ENCODE measurements at places on chromosomes 4 and X.

GRCh38 chr4:183443655-183444213 is 702 bp upstream of the CDKN2AIP start:
- DNase-seq, result no peak

DNA sequence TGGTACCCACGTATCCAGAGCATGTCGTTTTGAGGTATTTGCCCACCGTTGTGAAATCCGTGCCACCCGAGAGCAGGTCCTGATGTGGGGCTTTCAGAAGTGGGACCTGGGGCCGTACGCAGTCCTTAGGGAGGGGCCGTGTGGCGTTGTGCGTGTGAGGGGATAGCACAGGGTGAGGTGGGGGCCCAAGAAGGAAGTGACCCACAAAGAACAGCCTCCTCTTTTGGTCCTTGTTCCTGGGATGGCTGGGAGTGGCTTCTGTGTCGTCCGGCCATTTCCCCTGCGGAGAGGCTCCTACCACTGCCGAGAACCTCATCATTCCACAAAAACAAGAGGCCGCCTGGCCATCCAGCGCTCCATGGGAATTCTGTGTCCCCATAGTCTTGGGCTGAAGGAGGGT is 17.0 kb upstream of the MSANTD1 start:
- no peak for DNase-seq

- DNase-seq, result no peak
Measured at GRCh38 chr4:69095301-69095731, 958 bp upstream of the UGT2B7 start.

GRCh38 chrX:44815681-44816080 is 28.1 kb upstream of the DUSP21 start:
- DNase-seq, result no peak

DNA sequence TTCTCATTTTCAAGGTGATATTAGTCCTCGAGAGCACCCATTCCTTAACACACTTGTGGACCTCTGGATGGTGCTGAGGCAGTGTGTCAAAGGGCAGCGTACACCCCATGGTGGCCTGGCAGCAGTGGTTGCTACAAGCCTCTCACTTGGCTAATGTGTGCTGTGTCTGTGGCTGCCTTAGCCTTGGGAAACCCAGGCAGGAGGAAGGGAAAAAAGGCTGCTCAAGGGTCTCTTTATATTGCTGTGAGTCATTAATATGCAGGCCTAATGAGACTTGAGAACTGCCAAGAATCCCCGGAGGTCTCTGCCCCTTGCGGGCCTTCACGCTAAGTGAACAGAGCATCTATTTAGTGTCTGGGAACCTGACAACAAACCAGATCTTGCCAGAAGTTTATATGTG is 7.0 kb downstream of the PCDH10 start:
- no peak for DNase-seq

DNA sequence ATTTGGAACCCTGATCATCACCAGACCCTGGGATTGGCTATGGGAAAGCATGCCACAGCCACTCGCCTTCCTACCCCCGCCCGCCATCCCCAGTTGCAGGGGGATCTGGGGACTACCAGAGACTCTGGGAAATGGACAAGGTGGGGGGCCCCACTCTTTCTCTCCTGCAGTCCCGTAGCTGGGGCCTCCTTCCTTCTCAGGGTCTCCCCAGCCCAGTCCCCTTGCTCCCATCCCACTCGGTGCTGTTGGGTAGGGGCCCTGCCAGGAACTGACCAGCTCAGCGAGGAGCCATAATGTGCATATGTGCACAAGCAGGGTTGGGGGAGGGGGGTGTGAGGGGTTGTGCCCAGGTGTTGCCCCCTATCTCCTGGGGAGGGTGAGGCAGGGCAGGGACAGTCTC is 3.4 kb upstream of the USP11 start:
- DNase-seq, result no peak
